ENCODE measurements at places on chromosomes 1 and 21.

DNA sequence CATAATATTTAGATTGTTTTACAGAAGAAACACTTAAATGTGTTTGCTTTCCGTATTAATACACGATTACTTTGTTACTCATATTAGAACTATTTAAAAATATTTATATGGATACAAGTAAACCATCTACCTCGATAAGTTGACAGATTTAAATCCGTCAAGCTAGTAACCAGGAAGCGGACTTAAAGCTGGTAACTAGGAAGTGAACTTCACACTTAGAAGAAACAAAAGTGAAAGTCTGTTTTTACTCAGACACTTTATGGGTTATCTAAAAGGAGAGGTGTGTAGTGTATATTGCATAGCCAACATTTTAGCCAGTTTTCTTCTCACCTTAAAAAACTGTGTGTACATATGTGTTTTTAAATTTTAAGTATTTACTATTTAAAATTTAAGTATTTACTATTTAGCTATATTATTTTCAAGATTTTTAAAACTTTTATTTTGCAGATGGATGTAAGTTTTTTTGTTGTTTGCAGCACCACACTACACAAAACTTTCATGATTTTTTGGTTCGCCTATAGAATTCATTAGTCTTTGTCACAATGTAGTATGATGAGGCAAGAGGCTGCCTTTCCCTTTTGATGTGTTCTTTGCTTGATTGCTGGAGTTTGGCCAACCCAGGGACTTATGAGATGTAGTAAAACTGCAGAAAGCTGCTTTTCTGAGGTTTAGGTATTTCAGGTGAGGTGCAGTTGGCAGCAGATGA, 2.7 kb downstream of the USP25 start:
- DNase-seq: peak; percentile 87

GRCh38 chr1:202197653-202198365, 4.2 kb downstream of the LGR6 start:
- no peak for DNase-seq

DNA sequence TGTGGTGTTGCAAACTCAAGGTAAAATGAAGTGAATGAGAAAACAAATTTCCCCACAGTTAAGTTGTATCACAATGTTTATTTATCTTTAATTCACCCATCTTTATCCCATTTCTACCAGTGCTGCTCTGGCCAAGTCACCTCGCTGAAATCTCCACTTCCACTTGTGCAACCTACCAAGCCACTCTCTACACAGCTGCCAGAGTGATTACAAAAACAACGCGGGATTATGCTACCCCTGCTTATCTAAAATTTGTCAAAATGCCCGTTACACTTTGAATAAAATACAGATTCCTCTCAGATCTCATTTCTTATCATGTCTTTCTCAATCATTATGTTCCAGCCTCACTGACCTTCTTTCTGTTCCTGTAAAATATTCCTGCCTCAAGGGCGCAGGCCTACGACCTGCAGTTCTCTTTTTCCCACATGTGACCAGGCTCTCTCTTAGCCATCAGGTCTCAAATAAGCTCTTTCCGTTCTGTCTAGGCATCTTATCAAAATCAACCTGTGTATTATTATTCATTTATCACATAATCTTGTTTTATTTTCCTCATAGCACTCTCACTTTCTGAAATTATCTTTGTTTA, 95.6 kb downstream of the NTMT2 start:
- DNase-seq: no peak

- DNase-seq: peak; percentile 72
Observed at GRCh38 chr1:179955287-179955680, 674 bp downstream of the CEP350 start.

- no peak for DNase-seq
Observed at GRCh38 chr1:17979815-17980214, 127.8 kb upstream of the IGSF21 start.

DNA sequence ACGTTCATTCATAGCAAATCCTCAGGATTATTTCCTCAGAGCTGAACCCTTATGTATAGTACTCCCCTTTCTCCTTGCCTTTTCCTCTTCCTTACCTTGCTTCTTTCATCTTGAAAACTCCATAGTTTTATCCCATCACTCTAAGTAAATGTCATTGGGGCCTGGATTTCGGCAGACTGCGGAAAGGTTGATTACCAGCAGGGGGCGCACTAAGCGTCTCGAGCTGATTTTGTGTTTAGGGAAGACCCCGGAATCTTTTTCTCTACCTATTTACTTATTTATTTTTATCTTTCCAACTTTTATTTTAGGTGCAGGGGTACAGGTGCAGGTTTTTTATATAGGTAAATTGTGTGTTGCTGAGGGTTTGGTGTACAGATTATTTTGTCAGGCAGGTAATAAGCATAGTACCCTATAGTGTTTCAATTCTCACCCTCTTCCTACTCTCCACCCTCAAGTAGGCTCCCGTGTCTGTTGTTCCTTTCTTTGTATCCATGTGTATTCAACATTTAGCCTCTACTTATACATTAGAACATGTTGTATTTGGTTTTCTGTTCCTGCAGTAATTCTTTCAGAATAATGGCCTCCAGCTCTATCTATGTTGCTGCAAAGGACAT, 11.4 kb upstream of the MTARC1 start:
- DNase-seq: peak; percentile 51

GRCh38 chr1:151475175-151475574, 15.9 kb upstream of the POGZ start:
- DNase-seq: peak; percentile 31

Data from NAMALWA (cell line).